Right atrium auricular region (tissue), 2 donors: ENCODE measurements at places on chromosomes 1 and 21.

- no peak for DNase-seq
Measured at GRCh38 chr1:11585389-11585788, 68.8 kb downstream of the FBXO2 start.

DNA sequence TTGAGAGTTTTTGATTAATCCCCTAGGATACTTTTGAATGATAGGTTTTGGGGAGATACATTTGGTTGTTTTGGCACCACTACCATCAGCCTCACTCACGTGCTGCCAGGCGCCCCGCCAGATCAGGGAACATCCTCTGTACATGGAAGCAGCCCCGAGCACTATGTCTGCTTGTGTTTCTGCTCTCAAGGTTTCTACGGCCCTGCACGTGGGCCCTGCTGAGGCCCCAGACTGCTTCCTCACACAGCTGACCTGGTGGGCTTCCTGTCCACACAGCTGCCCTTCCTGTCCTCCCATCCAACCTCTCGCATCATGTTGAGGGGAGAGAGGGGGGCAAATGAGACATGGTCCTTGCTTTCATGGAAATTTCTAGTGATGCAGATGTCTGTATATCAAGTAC lies 20.0 kb downstream of the ADARB1 start:
- DNase-seq = no peak

- no peak for DNase-seq
Measured at GRCh38 chr1:87599569-87599968, 270.9 kb downstream of the LMO4 start.

GRCh38 chr1:27992276-27992675 lies 32.5 kb downstream of the XKR8 start:
- DNase-seq = no peak

- no peak for DNase-seq
Measured at GRCh38 chr1:24540906-24541710, 14.8 kb upstream of the NCMAP start.

GRCh38 chr1:75125161-75125726 lies 8.9 kb upstream of the LHX8 start:
- DNase-seq = no peak

GRCh38 chr1:184822267-184822666 lies 67.6 kb upstream of the EDEM3 start:
- no peak for DNase-seq

DNA sequence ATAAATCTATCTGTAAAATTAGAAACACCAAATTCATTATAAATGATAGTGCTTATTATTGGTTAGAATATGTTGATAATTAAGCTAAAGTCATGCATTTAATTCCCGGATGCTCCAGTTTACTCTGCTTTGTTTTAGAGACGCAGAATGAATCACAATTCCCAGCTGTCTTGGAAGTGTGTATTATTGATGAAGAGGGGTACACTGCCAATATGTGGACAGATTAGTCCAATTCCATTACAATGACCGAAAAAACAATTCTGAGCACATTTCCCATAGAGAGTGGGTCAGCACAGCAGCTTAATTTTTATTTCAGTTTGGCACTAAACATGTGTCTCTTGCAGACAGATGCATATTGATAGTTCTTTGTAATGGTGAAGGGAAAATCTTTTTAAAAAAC lies 146.7 kb downstream of the KCNT2 start:
- DNase-seq = no peak

GRCh38 chr1:153610334-153610733 lies 2.6 kb downstream of the S100A16 start:
- no peak for DNase-seq

DNA sequence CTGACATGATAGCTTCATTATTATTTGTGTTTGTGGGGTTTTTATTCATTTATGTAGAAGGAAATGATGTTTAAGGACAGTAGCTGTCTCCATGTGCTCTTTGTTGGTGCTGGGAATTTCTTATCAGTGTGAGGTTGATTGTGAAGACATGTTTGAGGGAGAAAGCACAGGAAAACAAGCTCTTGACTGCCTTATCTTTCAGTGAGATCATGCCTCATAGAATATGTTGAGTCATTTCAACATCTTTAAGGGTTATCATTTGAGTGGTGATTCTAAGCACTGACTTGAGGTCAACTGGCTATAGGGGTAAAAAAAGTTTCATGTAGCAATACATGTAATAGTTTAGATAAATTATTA lies 405.1 kb upstream of the ADAMTS5 start:
- no peak for DNase-seq

- DNase-seq = no peak
Measured at GRCh38 chr1:209835782-209836298, 8.1 kb downstream of the UTP25 start.

- DNase-seq = no peak
Measured at GRCh38 chr1:7753641-7754040, 17.5 kb upstream of the VAMP3 start.

DNA sequence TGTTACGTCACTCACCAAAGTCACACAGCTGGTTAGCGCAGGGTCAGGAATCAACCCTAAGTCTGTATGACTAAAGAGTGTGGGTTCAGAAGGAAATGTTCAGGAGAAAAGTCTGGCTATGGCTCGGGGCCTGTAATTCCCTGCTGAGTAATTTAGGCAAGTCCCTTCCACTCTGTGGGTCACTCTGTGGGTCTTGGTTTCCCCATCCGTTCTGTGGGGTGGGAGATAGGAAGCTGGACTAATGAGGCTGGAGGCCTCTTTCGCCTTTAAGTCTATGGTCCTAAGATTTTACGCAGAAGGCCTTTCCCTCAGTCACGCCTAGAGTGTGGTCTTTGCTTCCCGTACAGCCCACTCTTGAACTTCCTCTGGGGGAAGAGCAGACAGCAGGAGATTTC lies 14.3 kb upstream of the MED18 start:
- no peak for DNase-seq

- no peak for DNase-seq
Measured at GRCh38 chr1:11938722-11939526, 4.4 kb downstream of the PLOD1 start.

GRCh38 chr1:42035205-42035829 lies 116.6 kb upstream of the HIVEP3 start:
- DNase-seq = peak; percentile 62

DNA sequence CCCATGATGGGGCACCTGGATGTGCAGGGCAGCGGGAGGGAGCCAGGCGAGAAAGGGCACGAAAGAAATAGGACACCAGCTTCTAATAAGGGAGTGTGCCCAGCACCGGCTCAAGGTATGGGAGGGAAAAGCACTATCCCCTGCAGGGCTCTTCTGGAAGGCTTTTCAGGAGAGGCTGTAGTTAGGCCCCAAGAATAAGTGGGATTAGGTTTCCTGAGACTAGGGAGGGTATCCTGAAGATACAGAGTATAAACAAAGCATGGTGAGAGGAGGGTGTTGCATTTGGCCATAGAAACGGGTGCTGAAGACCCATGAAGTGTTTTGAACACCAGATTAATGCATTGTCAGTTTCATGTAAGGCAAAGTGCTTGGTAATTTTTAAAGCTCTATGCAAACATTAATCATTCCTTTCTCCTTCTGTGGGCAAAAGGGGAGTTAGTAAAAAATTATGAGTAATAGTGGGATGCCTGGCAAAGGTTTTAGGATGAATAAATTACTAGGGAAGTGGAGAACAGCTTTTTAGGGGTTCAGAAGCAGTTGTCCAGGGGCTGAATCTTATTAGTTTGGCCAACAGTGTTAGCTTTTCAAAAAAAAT lies 74.0 kb downstream of the SYT6 start:
- no peak for DNase-seq

DNA sequence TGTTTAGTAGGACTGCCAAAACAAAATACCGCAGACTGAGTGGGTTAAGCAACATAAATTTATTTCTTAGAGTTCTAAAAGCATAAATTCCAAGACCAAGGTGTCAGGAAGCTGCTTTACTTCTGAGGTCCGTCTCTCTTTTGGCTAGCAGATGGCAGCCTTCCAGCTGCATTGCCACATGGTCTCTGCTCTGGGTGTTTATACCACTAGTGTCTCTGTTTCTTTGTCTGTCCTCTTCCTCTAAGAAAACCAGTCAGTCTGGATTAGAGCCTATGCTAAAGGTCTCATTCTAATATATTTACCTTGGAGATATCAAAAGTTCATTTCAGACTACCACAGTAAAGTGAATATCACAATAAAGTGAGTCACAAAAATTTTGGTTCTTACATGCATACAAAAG lies 519.8 kb downstream of the COL11A1 start:
- no peak for DNase-seq

GRCh38 chr1:33152685-33153432 lies 29.0 kb downstream of the TRIM62 start:
- DNase-seq = peak; percentile 75

- no peak for DNase-seq
Measured at GRCh38 chr1:212699104-212699624, 476 bp downstream of the BATF3 start.

- no peak for DNase-seq
Measured at GRCh38 chr1:236110137-236110536, 32.2 kb upstream of the GPR137B start.

- no peak for DNase-seq
Measured at GRCh38 chr21:37220433-37220980, 46.6 kb downstream of the VPS26C start.

- no peak for DNase-seq
Measured at GRCh38 chr1:85450832-85451231, 14.1 kb downstream of the DDAH1 start.

- DNase-seq = peak; percentile 67
Measured at GRCh38 chr1:168623003-168623828, 46.8 kb downstream of the XCL1 start.

DNA sequence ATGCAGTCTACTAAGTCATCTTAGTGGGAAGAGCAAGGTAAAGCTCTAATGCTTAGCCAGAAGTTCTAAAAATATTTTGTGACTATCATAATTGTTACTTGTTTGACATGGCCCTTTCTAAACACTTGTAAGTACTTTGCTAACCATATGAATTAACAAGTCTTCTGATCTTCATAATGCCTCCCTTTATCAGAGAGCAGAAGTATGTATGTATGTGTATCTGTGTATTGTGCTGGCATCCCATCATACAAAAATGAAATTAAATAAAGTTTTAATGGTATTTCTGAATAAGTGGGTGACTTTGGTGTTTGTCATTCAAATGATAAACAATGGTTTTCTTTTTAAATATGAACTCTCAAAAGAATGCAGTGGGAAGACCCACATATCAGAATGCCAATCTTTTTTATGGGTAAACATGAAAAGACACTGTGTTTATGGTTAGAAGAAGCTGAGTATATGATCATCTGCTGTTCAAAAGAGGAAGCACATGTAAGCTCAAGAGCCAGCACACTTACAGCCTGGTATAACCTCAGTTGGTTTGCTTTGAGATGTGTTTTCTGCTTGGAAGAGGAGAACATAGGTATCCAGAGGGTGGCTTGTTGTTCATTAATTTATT lies 159.6 kb downstream of the CLEC20A start:
- no peak for DNase-seq

DNA sequence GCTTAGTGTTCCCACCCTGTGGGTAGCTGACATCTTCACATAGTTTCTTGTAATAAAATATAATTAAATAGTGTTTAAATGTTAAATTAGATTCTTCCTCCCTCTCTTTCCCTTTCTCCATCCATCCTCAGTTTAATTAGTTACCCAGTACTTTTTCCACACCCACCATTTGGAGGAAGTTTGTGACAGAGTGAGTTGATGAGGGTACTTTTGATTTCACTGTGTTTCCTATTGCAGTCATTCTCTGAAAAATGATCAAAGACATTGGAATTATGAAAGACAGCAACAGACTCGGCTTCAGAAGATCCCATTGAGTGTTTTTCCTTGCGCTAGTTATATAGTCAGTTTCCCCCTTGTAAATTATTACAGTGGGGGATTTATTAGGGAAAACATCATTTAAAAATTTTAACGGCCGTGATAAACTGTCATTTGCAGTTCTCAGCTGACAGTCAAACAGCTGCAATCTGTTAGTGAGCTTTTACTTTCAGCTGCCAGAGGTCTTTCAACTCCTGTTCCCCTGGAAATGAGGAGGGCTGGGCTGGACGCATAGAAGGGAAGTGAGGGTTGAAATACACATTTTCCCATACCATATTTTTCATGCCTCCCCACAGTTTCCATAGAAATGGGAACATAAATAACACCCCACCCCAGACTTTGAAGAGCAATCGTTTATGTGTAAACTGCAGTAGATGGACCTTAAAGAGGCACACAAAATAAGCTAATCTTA lies 61.3 kb upstream of the CACYBP start:
- DNase-seq = no peak

GRCh38 chr21:39040494-39041110 lies 142.6 kb downstream of the PSMG1 start:
- no peak for DNase-seq

- DNase-seq = no peak
Measured at GRCh38 chr21:37292041-37292440, 24.9 kb upstream of the VPS26C start.
